ENCODE measurements at places on chromosomes 4 and X.

- DNase-seq, result no peak
These were observed 590 bp upstream of the CCDC110 start for GRCh38 chr4:185472103-185472542.

DNA sequence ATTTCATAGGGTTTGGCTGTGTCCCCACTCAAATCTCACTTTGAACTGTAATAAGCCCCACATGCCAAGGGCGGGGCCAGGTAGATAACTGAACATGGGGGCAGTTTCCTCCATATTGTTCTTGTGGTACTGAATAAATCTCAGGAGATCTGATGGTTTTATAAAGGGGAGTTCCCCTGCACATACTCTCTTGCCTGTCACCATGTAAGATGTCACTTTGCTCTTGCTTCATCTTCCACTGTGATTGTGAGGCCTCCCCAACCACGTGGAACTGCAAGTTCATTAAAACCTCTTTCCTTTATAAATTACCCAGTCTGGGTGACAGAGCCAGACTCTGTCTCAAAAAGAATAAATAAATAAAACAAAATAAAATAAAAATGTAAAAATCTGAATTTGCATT lies 95.9 kb downstream of the PDS5A start:
- no peak for DNase-seq

- no peak for DNase-seq
These were observed 126.8 kb downstream of the GPR143 start for GRCh38 chrX:9638871-9639270.

DNA sequence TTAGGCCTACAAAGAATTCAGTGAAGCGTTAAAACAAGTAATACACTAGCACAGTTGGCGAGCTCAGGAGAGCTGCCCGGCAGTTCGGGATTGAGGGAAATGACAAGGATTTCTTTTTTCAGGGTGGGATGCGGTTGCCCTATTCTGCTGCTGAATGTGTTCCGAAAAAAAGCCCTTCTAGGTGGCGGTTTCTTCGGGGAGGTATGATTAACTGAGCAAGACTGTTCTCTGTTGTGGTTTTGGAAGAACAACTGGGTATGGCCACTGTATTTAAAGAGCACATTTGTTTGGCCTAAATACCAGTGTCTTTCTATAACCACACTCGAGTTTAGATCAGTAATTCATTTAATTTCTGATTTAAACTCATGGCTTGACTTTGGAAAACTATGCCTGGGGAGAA lies 459.7 kb upstream of the FAT1 start:
- DNase-seq, result no peak

GRCh38 chr4:169226565-169226964 lies 44.2 kb downstream of the SH3RF1 start:
- DNase-seq, result no peak

- no peak for DNase-seq
These were observed 117.7 kb upstream of the TMEM150C start for GRCh38 chr4:82679531-82679930.

GRCh38 chr4:158604369-158604768 lies 67.3 kb downstream of the C4orf46 start:
- no peak for DNase-seq

- no peak for DNase-seq
These were observed 176.4 kb downstream of the PTTG2 start for GRCh38 chr4:38136604-38137003.

DNA sequence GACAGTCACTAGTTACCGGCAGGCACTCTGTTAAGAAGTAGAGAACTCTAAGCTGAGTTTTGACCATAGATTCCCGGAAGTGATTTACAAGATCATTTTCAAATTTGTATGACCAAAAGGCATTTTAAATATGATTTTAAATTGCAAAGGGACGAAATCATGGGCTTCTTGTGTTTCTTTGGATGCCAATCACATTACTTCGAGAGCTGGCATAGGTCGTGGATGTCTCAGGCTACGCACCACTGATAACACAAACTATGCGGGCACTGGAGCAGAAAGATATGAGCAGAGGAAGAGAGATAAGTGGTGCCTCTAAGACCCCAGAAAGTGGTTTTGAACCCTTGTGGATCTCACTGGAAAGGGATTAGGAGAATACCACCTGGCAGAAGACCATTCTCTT lies 294.2 kb upstream of the FTHL17 start:
- no peak for DNase-seq

GRCh38 chr4:8497762-8498161 lies 57.2 kb downstream of the TRMT44 start:
- DNase-seq, result no peak
